HFFc6 (cell line): ENCODE measurements at places on chromosomes 5 and 9.

- H3K4me1 ChIP-seq = peaks cover 21% of the 10 kb centered on the region
- DNase-seq = no peak
- no peak overlapping the region for H3K27ac ChIP-seq
- H3K36me3 ChIP-seq = no peaks in the 10 kb centered on the region
- H3K27me3 ChIP-seq = peaks cover 2% of the 10 kb centered on the region
- no peak overlapping the region for H3K4me3 ChIP-seq
Measured at GRCh38 chr5:93346301-93346700, 234.7 kb downstream of the NR2F1-AS1 start.

GRCh38 chr9:20331095-20331685 lies 291.1 kb downstream of the MLLT3 start:
- no peak overlapping the region for H3K27ac ChIP-seq
- peaks cover 23% of the 10 kb centered on the region for H3K27me3 ChIP-seq
- H3K4me3 ChIP-seq = no peak overlapping the region
- no peaks in the 10 kb centered on the region for H3K36me3 ChIP-seq
- no peak for DNase-seq

DNA sequence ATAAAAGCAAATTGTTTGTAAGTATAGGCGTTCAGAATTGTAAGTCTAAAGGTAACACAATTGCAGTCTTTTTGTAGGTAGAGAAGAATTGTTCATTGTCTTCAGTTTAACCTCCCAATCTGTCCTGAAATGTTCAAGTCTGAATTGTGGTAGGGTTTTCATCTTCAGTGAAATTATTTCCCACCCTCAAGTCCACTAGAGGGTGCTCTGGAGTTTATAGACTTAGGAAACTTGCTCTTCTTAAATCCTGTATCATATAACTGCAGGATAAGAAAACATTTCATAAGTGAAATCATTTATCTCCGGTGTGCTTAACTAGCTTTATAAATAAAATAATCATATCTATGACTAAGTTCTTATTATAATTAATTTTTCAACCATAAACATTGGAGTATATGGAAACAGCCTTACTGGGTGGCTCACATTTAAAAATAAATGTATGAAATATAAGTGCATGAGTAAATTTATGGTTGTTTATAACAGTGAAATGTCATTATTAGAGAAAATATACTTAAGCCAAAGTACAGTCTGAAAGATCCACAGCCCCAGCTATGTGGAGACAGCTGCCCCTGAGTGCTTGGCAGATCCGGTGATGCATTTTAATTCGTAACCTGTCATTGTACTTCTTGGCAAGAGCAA lies 182.4 kb upstream of the OTULINL start:
- peak; percentile 54 for DNase-seq
- H3K4me3 ChIP-seq = peak overlapping the region; percentile 69
- peaks cover 37% of the 10 kb centered on the region for H3K27me3 ChIP-seq
- peaks cover 75% of the 10 kb centered on the region for H3K4me1 ChIP-seq
- H3K36me3 ChIP-seq = peaks cover 66% of the 10 kb centered on the region

DNA sequence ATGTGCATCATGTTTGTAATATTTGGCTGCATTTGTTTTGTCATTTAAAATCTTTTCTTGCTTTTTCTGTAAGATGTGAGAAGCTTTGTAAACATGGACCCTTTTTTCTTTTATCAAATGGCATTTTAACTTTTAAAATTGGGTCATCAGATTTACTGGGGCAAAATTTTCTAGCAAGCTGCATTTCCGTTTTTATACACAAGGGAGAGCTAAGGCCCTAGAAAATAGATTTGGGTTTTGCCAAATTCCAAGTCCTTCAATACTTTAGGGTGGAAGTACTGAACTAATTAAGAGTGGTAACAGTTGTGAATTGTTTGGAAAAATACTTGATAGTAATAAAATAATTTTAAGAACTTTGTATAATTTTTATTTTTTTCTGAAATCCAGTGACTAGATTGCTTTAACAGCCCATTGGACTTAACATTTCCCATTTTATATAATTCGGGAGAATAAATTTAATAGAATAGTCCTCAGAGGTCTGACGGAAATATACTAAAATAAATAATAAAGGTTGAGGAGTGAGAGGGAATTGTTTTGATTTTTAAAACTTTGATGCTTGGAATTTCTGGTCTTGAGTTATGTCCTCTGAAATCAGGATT lies 117.4 kb downstream of the SMARCA2 start:
- H3K4me1 ChIP-seq = peaks cover 39% of the 10 kb centered on the region
- H3K4me3 ChIP-seq = no peak overlapping the region
- no peaks in the 10 kb centered on the region for H3K36me3 ChIP-seq
- peak overlapping the region; percentile 4; the same call in 1 of the 2 replicates for H3K27ac ChIP-seq
- H3K27me3 ChIP-seq = no peaks in the 10 kb centered on the region; the same call in 1 of the 2 replicates

- no peaks in the 10 kb centered on the region for H3K36me3 ChIP-seq
- no peak for DNase-seq
- H3K4me3 ChIP-seq = no peak overlapping the region
- peaks cover 21% of the 10 kb centered on the region for H3K27me3 ChIP-seq
Measured at GRCh38 chr5:73960023-73960422, 334.0 kb downstream of the ARHGEF28 start.

DNA sequence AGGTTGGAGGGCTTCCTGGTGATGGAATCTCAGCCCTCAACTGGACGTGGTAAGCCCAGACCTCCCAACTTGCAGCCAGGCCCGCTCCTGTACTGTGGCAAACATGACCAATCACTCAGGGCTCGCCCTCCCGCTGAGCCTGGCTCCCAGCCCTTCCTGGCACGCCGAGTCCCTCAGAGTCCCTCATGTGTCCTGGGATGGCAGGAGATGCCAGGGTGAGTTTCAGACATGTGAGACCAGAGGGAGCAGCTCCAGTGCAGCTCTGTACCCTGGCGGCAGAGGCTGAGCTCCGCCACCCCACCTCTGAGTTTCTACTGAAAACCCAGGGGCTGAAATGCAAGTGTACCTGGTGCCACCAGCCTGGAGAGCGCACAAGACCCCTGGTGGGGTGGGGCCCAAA lies 42.0 kb upstream of the RXRA start:
- H3K4me3 ChIP-seq = no peak overlapping the region
- H3K4me1 ChIP-seq = no peaks in the 10 kb centered on the region
- peaks cover 17% of the 10 kb centered on the region for H3K27me3 ChIP-seq

- no peaks in the 10 kb centered on the region for H3K36me3 ChIP-seq
- DNase-seq = no peak
Measured at GRCh38 chr5:122236270-122237040, 75.6 kb upstream of the SNCAIP start.

GRCh38 chr5:141760193-141760592 lies 78.2 kb upstream of the ARAP3 start:
- no peak for DNase-seq
- H3K27ac ChIP-seq = no peak overlapping the region
- no peak overlapping the region for H3K4me3 ChIP-seq
- H3K36me3 ChIP-seq = no peaks in the 10 kb centered on the region

- peak; percentile 16 for DNase-seq
- H3K27me3 ChIP-seq = 0 out of 2 replicates have a peak, but pooled peaks cover 3% of the 10 kb centered on the region
- no peaks in the 10 kb centered on the region for H3K36me3 ChIP-seq
- no peak overlapping the region for H3K4me3 ChIP-seq
Measured at GRCh38 chr5:74243634-74244033, 396.9 kb downstream of the ENC1 start.

DNA sequence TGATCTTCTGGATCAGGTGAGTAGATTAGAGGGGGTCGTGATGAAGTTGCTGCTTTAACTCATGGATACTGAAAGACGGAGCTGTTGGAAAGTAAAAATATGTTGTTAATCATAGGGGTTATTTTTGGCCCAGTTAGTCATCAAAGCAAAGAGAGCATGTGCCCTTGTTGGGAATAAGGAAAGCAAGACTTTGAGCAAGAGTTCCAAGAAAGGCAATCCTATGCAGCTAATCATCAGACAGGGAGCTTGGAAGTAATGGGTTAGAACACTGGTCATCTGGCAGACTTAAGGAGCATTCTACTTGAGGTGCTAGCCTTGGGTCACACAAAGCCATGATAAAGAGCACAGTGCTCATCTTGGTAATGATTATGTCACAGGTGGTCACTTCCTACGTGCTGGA lies 18.3 kb downstream of the ASPN start:
- no peaks in the 10 kb centered on the region; the same call in none of the 2 replicates for H3K27me3 ChIP-seq
- peak overlapping the region; percentile 79 for H3K4me3 ChIP-seq
- peaks cover 63% of the 10 kb centered on the region for H3K4me1 ChIP-seq
- peak overlapping the region; percentile 92 for H3K27ac ChIP-seq
